Fibroblast of pulmonary artery (primary cell): ENCODE measurements at places on chromosomes 11 and 22.

GRCh38 chr11:131025421-131026125 is 109.3 kb upstream of the SNX19 start:
- no peak for DNase-seq

- DNase-seq: no peak
Measured at GRCh38 chr11:17407575-17407974, 19.1 kb upstream of the KCNJ11 start.

GRCh38 chr11:61147791-61148620 is 13.2 kb downstream of the VPS37C start:
- DNase-seq: no peak

GRCh38 chr11:67732045-67732787 is 57.8 kb upstream of the ALDH3B2 start:
- no peak for DNase-seq

GRCh38 chr11:73946798-73947458 is 3.9 kb upstream of the DNAJB13 start:
- DNase-seq: no peak

DNA sequence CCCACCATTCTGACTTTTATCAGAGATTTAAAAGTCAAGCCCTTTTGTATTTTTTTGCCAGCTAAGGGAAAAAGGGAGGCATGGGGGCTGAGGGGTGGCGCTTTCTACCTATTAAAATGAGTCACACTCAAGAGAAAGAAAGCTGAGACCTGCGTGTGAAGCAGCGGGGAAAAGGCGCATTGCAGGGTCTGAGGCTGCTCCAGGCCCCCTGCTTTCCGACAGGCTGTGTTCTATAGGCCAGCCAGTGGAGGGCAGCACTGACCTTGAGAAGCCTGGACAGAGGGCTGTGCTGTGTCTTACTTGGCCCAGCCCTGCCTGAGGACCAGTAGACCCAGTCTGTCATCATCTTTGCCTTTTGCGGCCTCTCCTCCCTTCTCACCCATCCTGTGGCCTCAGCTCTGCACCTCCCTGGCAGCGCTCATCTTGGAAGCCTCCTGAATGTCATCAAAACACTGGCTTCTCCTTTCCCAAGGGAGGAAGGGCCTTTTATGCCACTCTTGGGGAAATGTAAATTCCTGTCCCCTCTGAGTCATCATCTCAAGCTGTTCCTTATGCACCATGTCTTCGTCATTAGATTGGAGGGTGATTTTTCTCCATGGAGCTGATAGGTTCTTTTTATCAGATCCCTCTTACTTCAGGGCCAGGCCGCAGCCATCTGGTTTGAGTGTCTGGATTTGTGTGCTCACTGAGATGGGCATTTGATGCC is 12.6 kb upstream of the MAPK8IP1 start:
- peak; percentile 81 for DNase-seq

GRCh38 chr11:44065161-44065661 is 859 bp upstream of the ACCS start:
- peak; percentile 4 for DNase-seq

DNA sequence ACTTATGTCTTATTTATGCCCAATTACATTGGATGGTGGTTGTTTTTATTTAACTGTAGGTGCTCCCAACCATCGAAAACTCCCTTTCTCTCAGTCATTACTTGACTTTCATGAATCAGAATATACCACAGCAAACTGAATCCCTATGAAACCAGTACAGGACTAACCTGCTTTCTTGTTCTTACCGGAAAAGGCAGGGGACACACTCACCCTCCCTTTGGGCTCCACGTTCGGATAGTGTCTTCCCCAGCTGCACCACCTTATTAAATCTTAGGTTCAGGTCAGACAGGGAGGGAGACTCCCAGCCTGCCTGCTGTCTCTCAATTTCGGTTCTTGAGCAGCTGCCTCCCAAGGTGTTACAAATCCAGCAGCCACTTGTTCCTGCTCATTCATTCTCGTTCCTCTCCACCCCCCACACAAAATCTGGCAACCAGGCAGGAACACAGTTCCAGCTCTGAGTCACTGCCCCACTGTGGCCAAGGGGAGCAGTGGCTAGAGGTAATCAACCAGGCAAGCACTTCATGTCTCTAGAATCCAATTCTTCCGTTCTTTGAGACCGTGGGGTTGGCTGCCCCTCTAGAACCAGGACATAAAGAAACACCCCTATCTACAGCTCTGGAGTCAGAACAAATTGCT is 133.0 kb downstream of the PLEKHA7 start:
- DNase-seq: peak; percentile 56

DNA sequence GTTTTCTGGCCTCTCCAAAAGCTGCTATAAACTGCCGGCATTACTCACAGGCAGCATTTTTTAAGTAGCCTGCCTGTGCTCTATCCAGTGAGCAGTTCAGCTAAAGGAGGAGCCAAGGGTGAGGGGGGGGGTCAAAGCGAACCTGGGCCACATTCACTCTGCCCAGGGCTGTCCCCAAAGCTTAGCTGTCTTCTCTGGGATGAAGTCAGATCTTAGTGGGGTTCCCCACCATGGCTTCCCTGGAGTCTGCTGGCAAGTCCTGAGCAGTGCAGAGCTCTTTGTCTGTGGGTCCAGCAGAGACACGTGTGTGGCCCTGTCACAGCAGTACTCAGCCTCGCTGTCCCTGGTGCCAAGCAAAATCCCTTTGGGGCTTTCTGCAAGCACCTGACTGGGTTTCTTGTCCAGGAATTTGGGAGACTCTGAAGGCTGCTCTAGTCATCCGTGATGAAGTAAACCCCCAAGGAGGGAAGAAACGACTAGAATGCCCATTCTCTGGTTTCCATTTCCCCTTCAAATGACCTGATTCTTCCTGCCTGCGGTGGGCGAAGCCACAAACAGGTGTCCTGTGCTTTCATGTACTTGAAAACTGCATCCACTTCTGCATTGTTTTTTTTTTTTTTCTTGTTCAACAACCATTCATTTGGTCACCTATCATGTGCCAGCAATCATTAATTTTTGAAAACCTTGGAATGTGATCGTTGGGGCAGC is 2.6 kb downstream of the KCNJ5 start:
- no peak for DNase-seq

GRCh38 chr11:8194956-8195355 is 26.1 kb upstream of the RIC3 start:
- DNase-seq: no peak

DNA sequence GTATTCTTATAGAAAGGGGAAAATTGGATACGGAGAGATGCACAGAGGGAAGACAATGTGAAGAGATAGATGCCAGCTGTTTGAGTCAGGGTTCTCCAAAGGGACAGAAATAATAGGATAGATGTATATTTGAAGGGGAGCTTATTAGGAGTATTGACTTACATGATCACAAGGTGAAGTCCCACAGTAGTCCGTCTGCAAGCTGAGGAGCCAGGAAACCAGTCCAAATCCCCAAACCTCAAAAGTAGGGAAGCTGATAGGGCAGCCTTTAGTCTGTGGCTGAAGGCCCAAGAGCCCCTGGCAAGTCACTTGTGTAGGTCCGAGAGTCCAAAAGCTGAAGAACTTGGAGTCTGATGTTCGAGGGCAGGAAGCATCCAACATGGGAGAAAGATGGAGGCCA is 569.6 kb upstream of the LARGE1 start:
- no peak for DNase-seq
